Fibroblast of pulmonary artery (primary cell): ENCODE measurements at places on chromosomes 12 and 14.

DNA sequence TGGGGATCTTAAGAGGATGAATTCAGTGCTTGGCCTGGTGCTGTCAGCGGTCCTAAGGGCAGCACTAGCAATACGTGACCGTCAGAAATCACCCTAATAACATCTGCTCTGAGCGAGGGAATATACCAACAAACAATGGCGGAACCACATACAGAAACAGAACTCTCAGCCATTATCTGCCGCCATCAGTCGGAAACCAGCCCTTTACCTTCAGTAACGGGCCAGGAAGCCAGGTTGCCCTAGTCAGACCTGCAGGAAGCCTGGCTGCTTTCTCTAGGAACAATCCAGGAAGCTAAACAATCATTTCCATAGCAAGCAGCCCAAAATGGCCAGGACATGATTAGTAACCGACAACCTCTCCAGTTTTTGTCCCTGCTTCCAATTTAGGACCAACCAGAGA, 5.6 kb downstream of the CDCA4 start:
- no peak for DNase-seq

GRCh38 chr12:57429473-57430111, 1.3 kb downstream of the R3HDM2 start:
- no peak for DNase-seq

- peak; percentile 91 for DNase-seq
Measured at GRCh38 chr12:70040141-70040540, 203.1 kb upstream of the CNOT2 start.

GRCh38 chr14:20711685-20712084, 23.1 kb downstream of the ANG start:
- no peak for DNase-seq

DNA sequence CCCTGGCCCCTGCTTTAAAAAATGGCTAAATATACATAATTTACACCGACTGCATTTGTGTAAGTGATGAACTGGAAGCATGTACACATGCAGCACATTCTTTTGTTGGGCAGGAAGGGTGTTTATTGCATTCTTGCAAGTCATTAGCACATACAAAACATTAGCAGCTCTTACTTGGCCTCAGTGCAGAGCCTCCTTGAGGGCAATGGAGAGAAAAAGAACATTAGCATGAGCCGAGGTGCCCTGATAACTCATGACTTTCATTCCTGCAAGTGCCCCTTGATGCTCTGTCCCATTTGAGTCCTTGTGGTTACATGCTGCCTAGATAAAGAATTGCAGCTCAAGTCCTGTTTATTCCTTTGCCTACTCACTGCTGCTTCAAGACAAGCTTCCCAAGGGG, 61.9 kb downstream of the PAX9 start:
- no peak for DNase-seq

- DNase-seq = peak; percentile 70
Measured at GRCh38 chr12:58268069-58268468, 326.7 kb downstream of the ATP23 start.

DNA sequence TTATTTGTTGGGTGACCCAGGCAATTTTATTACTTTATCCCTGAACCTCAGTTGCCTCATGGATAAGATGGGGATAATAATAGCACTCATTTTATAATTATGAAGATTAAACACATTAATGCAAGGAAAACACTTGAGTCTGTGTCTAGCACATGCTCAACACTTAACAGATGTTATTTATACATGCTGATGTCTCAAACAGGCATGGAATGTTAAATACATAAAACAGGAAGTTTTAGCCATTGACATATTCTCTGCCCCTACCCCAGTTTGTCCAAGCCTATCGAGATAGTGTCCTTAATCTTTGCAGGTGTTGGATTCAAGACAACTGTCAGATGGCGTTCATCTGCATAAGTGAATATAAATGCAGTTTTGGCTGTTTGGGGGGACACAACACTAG, 109.8 kb downstream of the SCAF11 start:
- DNase-seq = no peak

- DNase-seq = peak; percentile 54
Measured at GRCh38 chr12:31507966-31508365, 83.0 kb downstream of the DENND5B start.

DNA sequence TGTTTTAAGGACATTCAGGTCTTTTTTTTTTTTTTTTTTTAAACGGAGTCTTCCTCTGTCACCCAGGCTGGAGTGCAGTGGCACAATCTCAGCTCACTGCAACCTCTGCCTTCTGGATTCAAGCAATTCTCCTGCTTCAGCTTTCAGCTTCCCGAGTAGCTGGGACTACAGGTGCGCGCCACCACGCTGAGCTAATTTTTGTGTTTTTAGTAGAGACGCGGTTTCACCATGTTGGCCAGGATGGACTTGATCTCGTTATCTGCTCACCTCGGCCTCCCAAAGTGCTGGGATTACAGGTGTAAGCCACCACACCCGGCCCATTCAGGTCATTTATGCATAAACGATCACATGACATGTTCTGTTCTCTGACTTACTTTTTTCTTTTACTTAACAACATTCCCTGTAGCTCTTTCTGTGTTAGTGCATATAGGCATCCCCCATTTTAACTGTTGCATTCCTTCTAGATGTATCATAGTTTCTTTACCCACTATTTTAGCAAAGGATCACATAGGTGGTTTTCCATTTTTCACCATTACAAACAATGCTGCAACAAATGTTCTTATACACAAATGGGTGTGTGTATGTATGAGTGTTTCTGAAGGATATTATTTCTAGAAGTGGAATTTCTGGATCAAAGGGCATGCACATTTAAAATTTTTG, 74.2 kb downstream of the ARF6 start:
- DNase-seq = no peak

- DNase-seq = no peak
Measured at GRCh38 chr12:81588235-81589008, 170.7 kb downstream of the PPFIA2 start.

DNA sequence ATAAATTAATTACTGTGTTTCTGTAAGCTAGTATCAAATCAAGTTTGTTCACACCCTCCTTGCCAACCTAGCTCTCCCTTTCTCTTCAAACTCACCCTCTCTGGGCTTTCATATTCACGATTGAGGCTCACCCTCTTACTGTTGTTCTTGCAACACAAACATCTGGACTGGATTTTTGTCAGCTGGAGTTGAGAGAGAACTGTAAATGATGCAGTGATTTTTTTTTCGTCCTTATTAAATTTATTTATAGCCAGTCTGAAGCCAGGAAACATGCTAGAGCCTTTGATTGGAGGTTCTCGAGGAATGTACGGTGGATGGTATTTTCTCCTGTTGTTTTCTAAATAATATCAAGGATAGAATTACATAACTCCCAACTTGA, 485.1 kb downstream of the ZFP36L1 start:
- peak; percentile 22 for DNase-seq

GRCh38 chr12:16482726-16483125, 123.2 kb downstream of the LMO3 start:
- no peak for DNase-seq

- peak; percentile 59 for DNase-seq
Measured at GRCh38 chr12:12561371-12562015, 1.2 kb downstream of the DUSP16 start.
